Chondrocyte (in vitro differentiated cells): ENCODE measurements at places on chromosomes 16 and 17. TPM values are rescaled to one million over a fixed set of nuclear protein-coding genes. Genes with fewer than 3 reads are reported as not detected.

SLX1B gene
- 1.2 to 30.9 TPM (median 13.0 TPM) in 3 replicates for total RNA-seq

MYL11 gene
- 0.82 to 2.2 TPM (median 1.4 TPM) in 3 replicates for total RNA-seq

KCNJ2 gene
- 0.07 TPM in 1 of 3 replicates, not detected in the others for total RNA-seq

TPSD1 gene
- total RNA-seq = not detected in 3 replicates

CD300LB gene
- total RNA-seq = not detected in 3 replicates

SHISA6 gene
- total RNA-seq = not detected in 3 replicates

CDH15 gene
- total RNA-seq = 0.20 to 0.23 TPM in 2 of 3 replicates, not detected in the other

PEMT gene
- total RNA-seq = 27.5 to 33.8 TPM (median 31.1 TPM) in 3 replicates

HBA2 gene
- total RNA-seq = not detected in 3 replicates

FBXL20 gene
- total RNA-seq = 21.3 to 21.9 TPM (median 21.8 TPM) in 3 replicates

KRT32 gene
- not detected in 3 replicates for total RNA-seq

KCNJ12 gene
- total RNA-seq = 2.2 to 2.8 TPM (median 2.5 TPM) in 3 replicates

MARVELD3 gene
- total RNA-seq = 0.39 to 2.4 TPM (median 2.1 TPM) in 3 replicates

TEKT5 gene
- total RNA-seq = not detected in 3 replicates

RAB11FIP4 gene
- total RNA-seq = 0.30 to 0.94 TPM (median 0.59 TPM) in 3 replicates

EFCAB3 gene
- total RNA-seq = not detected in 3 replicates

SPATA22 gene
- not detected in 3 replicates for total RNA-seq

CSH1 gene
- total RNA-seq = 14.0 TPM in 1 of 3 replicates, not detected in the others

RPL26 gene
- total RNA-seq = 1,065 to 1,130 TPM (median 1,086 TPM) in 3 replicates

CAPNS2 gene
- 0.35 to 0.56 TPM (median 0.36 TPM) in 3 replicates for total RNA-seq

CD300LF gene
- not detected in 3 replicates for total RNA-seq

PRR29 gene
- 0.28 to 0.35 TPM in 2 of 3 replicates, not detected in the other for total RNA-seq

NGFR gene
- total RNA-seq = 1.7 to 4.4 TPM (median 1.8 TPM) in 3 replicates

SLC47A1 gene
- 1.7 to 4.9 TPM (median 2.0 TPM) in 3 replicates for total RNA-seq

PMFBP1 gene
- total RNA-seq = 0.26 to 0.92 TPM (median 0.30 TPM) in 3 replicates

TBC1D3I gene
- 0.58 to 0.60 TPM in 2 of 3 replicates, not detected in the other for total RNA-seq

KCTD19 gene
- not detected in 3 replicates for total RNA-seq

ETV4 gene
- 1.1 to 1.2 TPM (median 1.1 TPM) in 3 replicates for total RNA-seq

CSH2 gene
- 6.9 TPM in 1 of 3 replicates, not detected in the others for total RNA-seq

TRPV3 gene
- 0.27 to 0.74 TPM in 2 of 3 replicates, not detected in the other for total RNA-seq

GPR142 gene
- not detected in 3 replicates for total RNA-seq

MLKL gene
- 2.7 to 3.4 TPM in 2 of 3 replicates, not detected in the other for total RNA-seq

PRRT2 gene
- 5.2 to 9.1 TPM (median 6.1 TPM) in 3 replicates for total RNA-seq

MYH11 gene
- total RNA-seq = 4.8 to 58.3 TPM (median 57.8 TPM) in 3 replicates

TMEM114 gene
- not detected in 3 replicates for total RNA-seq

KRT40 gene
- not detected in 3 replicates for total RNA-seq

KRT31 gene
- not detected in 3 replicates for total RNA-seq

RASD1 gene
- total RNA-seq = 0.31 to 0.72 TPM (median 0.42 TPM) in 3 replicates

PYY gene
- total RNA-seq = not detected in 3 replicates

NHERF2 gene
- 61.5 to 89.4 TPM (median 87.0 TPM) in 3 replicates for total RNA-seq

KRTAP3-2 gene
- total RNA-seq = not detected in 3 replicates

EME1 gene
- total RNA-seq = 1.9 to 6.8 TPM (median 2.5 TPM) in 3 replicates

NPB gene
- 0.48 to 1.3 TPM (median 1.3 TPM) in 3 replicates for total RNA-seq

GPRC5C gene
- 18.0 to 47.8 TPM (median 47.0 TPM) in 3 replicates for total RNA-seq
